ENCODE measurements at places on chromosomes 13 and 19.

DNA sequence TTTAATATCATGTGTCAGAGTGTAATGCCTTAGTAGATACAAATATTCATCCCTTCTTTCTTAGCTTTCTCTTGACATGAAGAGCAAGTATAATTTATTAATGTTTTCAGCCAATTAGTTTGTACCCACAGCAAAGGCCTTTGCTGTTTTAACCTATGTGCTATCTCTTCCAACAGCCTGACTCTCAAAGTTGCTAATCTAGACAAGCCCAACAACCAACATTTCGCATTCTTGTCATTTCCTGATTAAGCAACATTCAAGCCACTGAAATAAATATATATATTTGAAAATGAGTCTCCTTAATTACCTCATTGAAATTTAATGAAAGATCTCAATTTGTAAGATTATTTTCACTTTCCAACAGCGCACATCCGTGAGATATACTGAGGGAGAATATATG, 18.5 kb downstream of the EPSTI1 start:
- no peak for DNase-seq

GRCh38 chr19:2084993-2085720, 11.0 kb downstream of the MOB3A start:
- peak; percentile 93 for DNase-seq

GRCh38 chr13:113090415-113090770, 15.2 kb upstream of the F7 start:
- DNase-seq, result no peak

- no peak for DNase-seq
These were observed at the start of gene DGKH for GRCh38 chr13:42048342-42048683. DGKH (plus strand) TSS chr13:42048648; CDS start chr13:42048774, 126 bp downstream.

GRCh38 chr19:16325641-16326400, 1.2 kb downstream of the KLF2 start:
- DNase-seq, result peak; percentile 66

GRCh38 chr13:27081893-27082679, 89.5 kb downstream of the USP12 start:
- DNase-seq, result no peak

Data from activated naive CD8-positive, alpha-beta T cell treated with anti-CD3 and anti-CD28 coated beads, Interleukin-2, amount 10 ng/mL, durations not matched to agents 7 days and 5 days (primary cell).